OCI-LY7 (cell line): ENCODE measurements at places on chromosomes 16 and 17. TPM values are rescaled to one million over a fixed set of nuclear protein-coding genes. Genes with fewer than 3 reads are reported as not detected.
A peak's percentile ranks its signal among the peaks of the same experiment; 100 is the strongest.

GRCh38 chr17:21387616-21388015, 11.5 kb downstream of the KCNJ12 start:
- DNase-seq: no peak

DNA sequence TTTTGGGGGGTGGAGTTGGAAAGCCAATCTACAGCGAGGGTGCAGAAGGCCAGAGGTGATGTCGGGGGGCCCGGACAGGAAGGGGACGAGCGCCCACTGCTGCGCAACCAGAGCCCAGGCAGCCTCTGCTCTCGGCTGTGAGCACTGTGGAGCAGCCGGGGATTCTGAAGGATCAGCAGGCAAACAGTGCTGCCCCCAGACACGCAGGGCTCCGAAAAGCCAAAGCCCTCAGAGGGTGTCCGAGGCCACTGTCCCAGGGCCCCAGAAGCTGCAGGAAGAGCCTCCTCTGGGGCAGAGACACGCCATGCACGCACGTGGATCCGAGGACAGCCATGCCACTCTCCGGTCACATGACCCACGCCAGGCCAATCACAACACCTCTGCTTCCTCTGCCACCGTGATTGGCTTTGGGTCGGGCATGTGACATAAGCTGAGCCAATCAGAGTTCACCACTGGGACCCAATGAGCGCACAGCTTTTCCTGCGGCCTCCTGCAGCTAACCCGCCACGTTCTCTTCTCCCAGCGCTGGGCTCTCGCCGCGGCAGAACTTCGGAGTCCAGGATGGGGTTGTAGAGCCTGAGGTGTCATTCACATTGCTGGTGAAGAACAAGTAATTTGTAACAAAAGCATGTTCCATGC, 40.7 kb downstream of the ACTG1 start:
- peak; percentile 37 for DNase-seq

DNA sequence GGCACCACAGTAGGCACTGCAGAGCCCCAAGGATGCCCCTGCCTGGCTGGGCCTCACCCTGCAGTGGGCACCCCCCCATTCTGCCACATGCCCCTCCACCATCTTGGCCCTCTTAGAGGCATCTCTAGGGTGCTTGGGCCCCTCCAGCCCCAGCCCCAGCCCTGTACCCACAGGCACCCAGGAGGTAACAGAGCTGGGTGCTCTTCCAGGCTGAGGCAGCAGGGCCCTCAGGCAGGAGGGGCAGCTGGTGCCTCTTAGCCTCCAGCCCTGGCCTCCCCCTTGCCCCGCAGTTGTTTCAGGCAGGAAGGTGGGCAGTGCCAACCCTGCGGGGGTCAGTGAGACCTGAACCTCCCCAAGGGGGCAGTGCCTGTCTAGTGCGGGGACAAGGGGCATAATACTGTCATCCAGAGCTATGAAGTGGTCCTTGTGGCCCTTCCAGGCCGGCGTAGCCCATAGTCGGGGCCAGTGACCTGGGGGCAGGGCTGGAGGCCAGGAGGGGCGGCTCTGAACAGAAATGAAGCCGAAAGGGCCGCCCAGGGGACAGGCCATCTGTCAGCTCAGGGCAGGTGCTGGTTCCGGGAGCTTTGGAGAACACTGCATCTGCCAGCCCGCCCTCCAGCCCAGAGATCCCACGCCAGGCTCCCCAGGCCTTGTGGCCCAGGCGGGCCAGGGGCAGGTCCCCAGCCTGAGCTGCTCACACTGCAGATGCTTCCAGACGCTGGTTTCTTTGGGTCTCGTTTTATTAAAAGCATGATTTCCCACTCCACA, 4.9 kb upstream of the AATK start:
- no peak for DNase-seq

- DNase-seq: no peak
Observed at GRCh38 chr17:8791248-8791909, 7.8 kb downstream of the MFSD6L start.

DNA sequence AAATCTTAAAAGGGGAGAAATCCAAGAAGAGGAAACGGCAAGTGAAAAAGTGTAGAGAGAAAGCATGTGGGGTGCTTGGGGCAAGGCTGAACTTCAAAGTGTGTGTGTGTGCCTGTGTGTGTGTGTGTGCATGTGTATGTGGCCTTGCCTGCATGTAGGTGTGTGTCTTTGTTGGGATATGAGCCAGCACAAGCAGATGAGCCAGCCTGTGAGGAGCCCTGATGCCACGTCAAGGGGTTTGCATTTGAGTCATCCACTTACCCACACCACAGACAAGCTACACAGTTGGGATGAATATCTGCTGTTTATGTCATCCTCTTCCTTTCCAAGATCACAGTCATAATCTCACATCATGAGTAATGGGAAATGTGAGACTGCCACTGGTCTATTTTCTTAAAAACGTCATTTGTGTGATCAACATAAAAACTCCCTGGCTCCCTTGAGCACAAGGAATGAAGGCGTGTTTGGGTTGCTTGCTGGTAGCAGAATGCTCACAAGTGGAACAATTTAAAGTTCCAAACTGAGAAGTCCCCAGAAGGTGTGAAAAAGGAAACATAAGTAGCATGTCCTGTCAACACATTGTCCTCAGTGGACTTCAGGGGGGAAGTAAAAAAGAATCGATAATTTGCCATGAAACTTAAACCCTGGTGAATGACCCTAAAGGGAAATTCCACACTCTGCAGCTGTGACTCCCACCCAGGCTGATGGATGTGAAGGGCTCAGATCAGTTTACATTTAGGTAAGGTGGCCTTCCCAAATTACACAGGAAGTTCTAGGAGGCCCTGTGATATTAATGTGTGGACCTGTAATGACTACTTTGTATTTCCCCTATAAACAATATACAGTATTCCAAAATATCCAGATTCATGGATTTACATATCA, 14.7 kb downstream of the KCTD19 start:
- DNase-seq: no peak

GRCh38 chr17:65888649-65889048, 303.3 kb downstream of the CEP112 start:
- no peak for DNase-seq

GRCh38 chr16:57391300-57391699, 13.3 kb upstream of the CCL17 start:
- no peak for DNase-seq

DNA sequence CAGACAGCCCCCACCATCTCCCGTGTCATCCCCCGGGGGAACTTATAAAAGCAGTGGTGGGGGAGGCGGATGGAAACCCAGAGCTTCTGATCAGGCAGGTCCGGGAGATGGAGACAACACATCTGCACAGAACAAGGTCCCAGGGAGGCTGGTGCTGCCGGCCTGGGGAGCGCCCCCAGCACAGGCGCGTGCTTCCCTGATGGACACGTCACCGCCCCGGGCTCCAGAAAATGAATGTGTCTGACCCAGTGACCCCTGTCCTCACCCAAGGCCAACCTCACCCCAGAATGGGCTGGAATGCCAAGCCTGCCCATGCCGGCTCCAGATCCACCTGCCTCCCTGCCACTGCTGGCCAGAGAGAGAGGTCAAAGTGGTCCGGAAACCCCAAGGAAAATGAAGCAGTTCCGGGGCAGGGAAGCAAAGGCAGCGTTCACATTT, 12.5 kb downstream of the SLC7A5 start:
- DNase-seq: no peak

GRCh38 chr16:8677481-8677880, 3.1 kb downstream of the ABAT start:
- DNase-seq: no peak

DNA sequence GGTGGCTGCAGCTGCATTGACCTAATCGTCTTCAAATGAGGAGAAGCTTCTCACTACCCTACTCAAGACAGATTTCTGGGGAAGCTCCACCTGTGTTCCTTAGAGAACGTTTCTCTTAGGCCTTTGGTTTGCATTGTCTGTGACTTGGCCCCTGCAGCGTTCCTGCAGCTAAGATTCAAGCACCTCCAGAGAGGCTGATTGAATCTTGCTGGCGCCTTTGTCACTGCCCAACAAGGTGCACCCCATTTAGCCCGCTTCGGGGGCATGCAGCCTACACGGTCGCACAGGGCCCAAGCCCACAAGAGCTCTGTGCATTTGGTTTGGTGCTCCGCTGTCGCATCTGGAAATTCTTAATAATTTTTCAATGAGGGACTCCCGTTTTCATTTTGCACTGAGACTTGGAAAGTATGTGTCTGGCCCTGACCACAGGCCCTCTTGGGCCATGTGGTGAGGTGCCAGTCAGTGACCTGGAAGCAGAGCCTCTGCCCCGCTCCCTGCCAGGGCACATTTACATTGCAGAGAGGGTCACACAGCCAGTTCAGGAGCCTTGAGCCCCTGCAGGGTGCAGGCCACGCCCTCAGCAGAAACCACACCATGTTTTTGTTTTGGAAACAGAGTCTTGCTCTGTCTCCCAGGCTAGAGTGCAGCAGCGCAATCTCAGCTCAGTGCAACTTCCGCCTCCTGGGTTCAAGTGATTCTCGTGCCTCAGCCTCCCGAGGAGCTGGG, 51.1 kb upstream of the CACNG5 start:
- no peak for DNase-seq

DNA sequence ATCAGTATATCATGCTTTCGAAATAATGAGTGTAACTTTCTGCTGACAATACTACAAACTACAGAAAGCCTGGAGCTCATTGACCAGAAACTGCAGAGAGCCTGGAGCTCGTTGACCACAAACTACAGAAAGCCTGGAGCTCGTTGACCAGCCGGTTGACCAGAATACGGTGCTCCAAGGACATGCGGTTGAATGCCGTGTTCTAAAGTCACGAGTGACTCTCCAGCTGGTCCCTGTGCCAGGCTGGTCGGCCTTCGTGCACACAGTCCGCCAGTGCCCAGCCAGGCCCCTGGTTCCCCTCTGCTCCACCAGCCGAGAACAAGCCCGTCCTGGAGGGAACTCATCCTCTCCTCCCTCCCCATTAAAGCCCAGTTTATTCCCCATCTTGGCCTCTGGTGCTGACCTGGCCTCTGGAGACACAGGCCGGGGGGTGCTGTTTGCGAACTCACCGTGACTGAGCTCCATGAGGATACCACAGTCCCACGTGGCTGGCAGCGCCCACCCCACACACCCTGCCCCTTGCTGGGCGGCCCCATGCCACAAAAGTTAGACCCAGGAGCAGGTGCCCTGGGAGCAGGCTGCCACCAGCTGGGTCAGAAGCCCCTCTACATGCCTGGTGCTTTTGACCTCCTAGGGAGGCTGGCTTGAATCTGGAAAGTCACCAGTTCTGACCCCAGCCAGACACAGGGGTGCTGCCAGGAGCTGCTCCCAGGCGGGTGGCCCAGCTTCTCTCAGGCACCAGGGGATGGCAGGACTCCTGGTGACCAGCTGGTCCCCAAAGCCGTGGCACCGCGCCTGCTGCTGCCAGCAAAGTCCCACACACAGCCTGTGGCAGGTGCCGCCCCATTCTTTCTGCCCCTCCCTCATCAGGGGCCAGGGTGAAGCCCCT, 15.5 kb upstream of the CDH15 start:
- DNase-seq: peak; percentile 34

DNA sequence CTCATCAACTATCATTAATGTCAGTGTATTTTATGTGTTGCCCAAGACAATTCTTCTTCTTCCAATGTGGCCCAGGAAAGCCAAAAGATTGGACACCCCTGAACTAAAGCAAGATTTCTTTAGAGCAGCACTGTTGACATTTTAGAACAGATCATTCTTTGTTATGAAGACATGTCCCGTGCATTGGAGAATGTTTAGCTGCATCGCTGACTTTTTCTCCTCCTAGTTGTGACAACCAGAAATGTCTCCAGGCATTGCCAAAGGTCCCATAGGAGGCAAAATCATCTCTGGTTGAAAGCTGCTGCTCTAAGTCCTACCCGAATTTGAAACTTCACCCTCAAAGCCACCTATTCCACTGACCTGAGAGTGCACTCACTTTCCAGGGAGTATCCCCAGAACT, 62.7 kb upstream of the IRX6 start:
- DNase-seq: no peak

GRCh38 chr16:86214326-86215232, 295.7 kb upstream of the FOXF1 start:
- no peak for DNase-seq

GRCh38 chr16:64412578-64413280, 709.1 kb downstream of the CDH11 start:
- no peak for DNase-seq

DNA sequence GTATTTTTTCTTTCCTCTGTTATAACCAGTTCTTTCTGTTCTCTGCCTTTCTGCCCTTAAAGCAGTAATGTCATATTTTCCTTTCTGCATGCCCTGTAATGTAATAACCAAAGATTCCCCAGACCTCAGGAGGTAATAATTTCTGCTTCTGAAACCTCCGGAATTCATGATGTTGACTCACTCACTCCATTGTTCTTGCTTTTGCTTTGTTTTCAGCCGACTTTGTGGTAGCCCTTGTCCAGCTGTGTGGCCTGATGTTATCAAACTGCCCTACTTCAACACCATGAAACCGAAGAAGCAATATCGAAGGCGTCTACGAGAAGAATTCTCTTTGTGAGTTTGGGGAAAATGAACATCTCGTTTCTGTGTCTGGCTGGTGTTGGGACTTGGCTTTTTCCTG, 55.9 kb downstream of the CDK12 start:
- no peak for DNase-seq

DNA sequence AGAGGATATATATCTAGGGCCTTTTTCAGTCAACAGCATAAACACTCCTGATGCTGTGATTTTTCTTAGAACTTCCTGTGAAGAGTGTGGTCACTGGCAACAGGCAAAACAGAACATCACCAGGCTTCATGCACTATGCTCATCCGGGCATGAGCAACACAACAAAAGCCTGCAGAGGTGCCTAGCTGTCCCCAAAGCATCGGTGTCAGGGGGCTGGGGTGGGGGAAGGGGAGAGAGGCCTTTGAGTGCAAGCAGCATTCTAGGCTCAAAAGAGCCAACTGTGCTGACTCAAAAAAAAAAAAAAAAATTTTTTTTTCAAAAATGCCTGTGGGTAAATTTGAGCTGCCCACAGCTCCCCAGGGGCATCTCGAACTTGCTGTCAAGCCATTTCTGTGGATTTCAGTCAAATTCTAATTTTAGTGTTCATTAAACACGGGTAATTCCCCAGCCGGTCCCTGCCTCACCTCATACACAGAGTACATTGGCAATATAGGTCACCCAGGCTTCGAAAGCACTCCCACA, 194.6 kb upstream of the DYNLRB2 start:
- peak; percentile 2 for DNase-seq

DNA sequence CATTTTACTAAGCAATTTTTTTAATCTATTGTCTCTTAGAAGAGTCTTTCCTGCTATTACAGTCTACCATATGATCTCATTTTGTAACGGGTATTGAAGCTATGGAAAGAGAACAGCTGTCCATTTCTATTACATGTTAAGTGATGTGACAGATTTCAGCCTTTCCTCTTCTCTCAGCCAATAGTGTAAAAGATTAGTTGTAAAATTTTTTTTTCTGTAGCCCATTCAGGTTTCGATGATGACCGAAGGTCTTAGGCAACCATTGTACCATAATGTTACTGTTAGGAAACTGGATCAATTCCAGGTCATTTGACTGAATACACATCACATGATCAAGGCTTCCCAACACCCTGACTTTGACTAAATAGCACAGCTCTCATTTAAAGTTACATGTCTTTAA, 147.6 kb upstream of the HLF start:
- no peak for DNase-seq

GRCh38 chr17:69470702-69471101, 56.2 kb downstream of the MAP2K6 start:
- no peak for DNase-seq

Gene CEP95
- total RNA-seq: 89.6 and 101 TPM in 2 replicates

Gene CA10
- not detected in 2 replicates for total RNA-seq

Gene BRICD5
- total RNA-seq: 31.7 and 36.6 TPM in 2 replicates

Gene SLC5A11
- total RNA-seq: 0.61 and 1.0 TPM in 2 replicates

Gene RPL26
- total RNA-seq: 3,139 and 3,331 TPM in 2 replicates

Gene ZFP1
- total RNA-seq: 23.0 and 23.9 TPM in 2 replicates

Gene PHOSPHO1
- total RNA-seq: not detected in 2 replicates

Gene SDK2
- total RNA-seq: 0.22 and 0.32 TPM in 2 replicates

Gene CRYBA1
- total RNA-seq: not detected in 2 replicates

Gene SLC16A6
- 15.4 and 18.9 TPM in 2 replicates for total RNA-seq
